Thyroid gland (tissue), 4 donors: ENCODE measurements at places on chromosomes 16 and 17.

DNA sequence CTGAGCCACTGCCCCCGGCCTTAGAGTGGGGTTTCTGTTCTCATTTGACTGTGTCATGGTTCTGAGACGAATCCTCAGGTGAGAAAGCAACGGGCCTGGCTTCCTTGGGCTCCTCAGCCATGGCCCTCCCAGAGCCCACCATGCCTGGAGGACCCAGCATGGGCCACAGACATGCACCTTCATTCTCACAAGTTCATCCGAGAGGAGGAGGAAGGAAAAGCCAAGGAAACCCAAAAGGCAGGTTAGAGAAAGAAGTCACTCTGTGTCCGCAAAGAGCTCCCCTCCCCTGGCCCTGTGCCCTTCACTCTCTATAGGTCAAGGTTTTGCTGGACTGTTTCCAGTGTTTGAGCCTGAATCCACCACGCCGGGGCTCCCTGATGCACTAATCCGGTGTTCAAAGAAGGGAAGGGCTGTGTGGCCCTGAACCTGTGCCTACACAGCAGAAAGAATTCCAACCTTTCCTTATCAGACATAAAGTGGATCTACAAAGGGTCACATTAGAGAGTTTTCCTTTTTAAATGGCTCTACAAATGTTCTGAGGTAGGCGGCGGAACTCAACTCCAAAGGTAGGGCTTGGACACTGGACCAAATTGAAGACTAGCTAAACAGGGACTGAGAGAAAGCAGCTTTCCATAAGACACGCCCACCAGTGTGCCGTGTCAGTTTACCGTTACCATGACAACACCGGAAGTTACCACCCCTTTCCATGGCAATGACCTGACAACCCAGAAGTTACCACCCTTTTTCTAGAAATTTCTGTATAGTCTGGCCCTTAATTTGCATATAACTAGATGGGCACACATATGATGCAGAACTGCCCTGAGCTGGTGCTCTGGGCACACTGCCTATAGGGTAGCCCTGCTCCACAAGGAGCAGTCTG is 15.9 kb upstream of the PECAM1 start:
- no peak for DNase-seq

DNA sequence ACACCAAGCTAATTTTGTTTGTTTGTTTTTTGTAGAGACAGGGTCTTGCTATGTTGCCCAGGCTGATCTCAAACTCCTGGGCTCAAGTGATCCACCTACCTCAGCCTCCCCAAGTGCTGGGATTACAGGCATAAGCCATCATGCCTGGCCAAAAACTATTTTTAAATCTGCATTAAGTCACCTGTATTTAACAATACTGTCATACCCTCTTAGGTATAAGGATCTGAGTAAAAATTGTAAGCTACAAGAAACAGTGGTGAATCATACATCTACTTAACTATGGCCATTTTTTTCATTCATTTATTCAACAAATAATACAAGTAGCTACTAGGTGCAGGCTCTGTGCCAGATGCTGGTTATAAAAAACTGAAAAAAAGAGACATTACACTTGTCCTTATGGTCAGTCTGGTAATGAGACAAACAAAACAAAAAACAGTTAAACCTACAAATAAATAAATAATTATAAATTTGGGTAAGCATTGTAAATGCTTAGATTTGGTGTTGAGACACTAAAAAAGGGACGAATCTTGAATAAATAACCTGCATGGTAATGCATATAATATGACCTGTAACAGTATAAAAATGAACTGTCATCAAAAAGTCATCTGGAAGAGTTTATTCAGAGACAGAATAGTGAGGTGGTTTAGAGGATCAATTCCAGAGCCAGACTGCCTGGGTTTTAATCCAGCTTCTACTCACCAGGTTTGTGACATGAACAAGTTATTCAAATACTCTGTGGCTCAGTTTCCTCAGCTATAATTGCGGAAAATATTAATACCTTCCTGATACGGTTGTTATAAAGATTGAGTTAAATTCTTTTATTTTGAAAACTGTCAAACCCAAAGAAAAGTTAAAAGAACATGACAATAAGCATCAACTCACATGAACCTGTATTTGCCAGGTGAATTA is 26.8 kb downstream of the BRIP1 start:
- no peak for DNase-seq

DNA sequence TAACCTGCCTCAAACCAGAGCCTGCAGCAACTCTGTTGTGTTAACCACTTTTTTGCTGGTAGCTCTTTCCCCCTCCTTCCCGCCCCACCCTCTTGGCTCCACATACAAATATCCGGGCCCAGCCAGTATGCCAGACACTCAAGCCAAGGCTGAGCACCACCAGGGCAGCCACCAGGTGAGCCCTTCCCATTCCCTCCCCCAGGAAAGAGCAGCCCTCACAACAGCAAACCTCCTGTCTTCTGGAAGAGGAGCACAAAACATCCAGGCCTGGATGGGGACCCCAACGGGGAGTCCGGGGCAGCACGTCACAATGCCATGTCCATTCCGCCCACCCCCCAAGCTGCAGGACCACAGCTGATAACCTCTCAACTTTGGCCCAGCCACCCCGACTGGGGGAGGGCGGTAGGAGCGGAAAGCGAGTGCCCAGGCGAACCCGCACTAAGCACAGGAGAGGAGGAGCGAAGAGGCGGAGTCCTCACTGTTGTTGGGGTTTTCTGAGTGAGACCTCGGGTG is 757 bp downstream of the ORMDL3 start:
- peak; percentile 56 for DNase-seq

DNA sequence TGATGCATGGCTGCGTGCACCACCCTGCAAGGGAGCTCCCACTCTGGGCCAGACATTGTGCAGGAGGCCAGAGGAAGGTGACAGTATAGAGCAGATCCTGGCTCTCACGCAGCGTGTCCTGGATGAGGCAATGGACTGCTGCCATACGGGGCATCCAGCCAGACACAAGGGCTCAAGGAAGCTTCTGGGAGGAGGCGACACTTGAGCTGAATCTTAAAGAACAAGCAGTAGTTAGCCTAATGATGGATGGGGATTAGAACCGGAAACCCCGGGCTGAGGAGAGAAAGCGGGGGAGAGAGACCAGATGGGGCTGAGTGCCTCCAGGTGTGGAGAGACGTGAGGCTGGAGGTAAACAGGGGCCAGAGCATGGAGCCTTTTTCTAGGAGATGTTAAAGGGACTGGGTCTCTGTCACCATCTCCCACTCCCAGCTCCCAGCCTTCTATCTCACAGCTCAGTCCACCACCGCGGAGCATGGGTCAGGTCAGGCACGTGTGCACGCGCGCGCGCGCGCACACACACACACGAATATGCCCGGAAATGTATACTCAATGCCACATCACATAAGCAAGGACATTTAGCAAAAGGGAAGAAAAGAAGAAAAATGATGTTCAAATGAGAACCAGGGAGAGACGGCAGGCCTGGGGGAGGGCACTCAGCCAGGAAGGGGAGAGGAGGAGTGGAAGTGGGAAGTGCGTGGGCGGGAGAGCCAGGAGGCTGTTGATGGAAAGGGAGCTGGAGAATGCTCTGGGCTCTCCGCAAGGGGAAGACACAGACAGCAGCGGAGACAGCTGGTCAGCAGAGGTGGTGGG is 46.3 kb downstream of the CCDC42 start:
- DNase-seq = peak; percentile 17

- peak; percentile 49 for DNase-seq
Measured at GRCh38 chr17:7435676-7436555, 681 bp downstream of the TMEM102 start.

DNA sequence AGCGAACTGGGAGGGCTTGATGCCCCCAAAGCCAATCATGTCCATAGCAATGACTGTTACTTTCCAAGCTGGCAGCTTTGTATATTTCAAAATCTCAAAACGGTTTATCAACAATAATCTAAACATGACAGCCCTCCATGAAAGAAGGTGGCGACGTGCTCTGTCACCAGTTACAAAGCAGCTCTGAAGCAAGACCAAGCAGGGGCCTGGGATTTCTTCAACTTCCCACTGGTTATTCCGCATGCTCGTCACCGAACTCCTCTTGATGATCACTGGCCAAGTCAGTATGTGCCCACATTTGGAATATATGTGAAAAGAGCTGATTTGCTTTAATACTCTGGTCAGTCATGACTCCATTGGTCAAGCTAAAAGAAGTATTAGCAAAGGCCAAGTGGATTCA is 175.6 kb downstream of the VPS53 start:
- no peak for DNase-seq
